D721Med (cell line): ENCODE measurements at places on chromosomes 7 and 10.

- no peak for DNase-seq
These were observed 109.5 kb upstream of the GATA3 start for GRCh38 chr10:7945034-7945433.

- no peak for DNase-seq
These were observed 448.9 kb upstream of the ETV1 start for GRCh38 chr7:14438366-14438765.

DNA sequence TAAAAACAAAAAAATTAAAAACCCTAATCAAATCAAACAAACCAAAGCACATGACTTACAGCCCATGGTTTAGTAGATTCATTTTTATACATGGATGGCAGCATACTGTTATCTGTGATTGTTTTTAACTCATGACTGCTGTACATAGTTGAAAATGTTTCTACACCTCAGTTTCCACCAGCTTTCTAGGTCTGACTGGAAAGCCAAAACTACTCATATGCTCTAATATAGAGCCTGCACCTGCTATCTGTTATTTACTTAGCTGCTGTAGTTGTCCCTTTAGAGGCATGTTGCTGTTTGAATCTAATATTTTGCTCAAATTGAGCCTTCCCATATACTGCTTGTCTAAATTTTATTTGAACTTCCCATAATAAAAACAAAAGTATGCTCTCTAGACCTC, 289.9 kb upstream of the LRRN3 start:
- no peak for DNase-seq

GRCh38 chr7:135763261-135763660, 14.6 kb upstream of the FAM180A start:
- no peak for DNase-seq

DNA sequence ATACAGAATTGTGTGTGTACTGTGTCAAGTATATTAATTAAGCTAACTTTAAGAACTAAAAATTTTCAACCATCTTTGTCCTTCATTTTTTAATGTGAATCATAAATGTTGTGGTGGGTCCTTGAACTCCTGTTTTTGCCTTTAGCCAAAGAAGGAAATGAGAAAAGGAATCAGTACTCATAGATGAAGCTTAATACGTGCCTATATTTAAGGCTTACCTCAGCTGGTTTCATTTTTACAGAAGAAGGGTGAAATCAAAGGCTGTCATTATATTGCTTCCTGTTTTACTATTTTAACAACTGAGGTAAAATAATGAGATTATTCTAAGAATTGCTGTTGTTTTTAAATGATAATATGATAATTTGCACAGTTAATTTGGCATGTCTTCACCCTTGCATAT, 6.3 kb upstream of the SNX13 start:
- DNase-seq = no peak

- DNase-seq = no peak
These were observed 748.7 kb upstream of the GALNT17 start for GRCh38 chr7:70383066-70383782.

DNA sequence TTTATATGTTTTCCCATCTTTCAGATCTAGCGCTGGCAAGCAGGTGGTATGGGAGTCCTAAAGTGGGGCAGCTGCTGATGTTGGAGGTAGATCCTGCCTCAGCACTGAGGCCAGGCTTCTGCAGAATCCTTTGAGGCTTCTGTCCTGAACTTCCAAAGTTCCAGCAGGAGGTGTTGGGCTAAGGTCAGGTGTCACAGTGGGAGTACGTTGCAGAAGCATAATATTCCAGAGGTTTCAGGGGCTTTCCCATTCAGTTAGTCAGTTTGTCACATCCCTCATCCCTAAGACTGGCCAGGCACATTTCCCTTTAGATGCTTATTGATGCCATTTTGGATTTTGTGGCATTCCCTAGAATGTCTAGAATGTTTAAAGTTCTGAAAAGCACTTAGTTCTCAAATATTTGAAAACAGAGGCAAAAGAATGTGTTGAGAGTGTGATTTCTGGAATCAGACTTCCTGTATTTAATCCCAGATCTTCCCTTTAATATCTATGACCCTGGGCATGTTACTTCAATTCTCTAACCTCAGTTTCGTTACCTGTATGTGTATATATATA, 319.1 kb upstream of the PHYHIPL start:
- no peak for DNase-seq

- no peak for DNase-seq
These were observed 79.5 kb downstream of the EEPD1 start for GRCh38 chr7:36232555-36232954.

GRCh38 chr10:77899080-77899477, 27.5 kb downstream of the DLG5 start:
- no peak for DNase-seq

DNA sequence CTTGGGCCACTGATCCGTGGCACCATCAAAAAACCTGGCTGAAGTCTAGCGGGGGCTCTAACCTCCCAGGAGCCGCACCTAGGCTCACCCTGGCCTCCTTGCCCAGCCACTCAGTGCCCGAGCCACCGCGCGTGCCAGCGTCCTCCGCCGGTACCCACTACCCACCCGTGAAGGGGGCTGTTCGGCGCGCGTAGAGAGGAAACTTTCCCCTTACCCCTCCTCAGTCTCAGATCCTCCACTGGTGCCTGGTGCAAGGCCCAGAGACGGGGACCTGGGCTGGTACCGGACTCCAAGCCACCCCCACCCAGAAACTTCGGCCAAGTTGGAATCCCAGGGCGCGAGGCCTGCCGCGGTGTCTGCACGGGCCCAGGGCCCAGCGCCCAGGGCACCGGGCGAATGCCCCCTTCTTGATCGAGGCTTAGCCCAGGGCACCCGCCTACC, 3.5 kb upstream of the EBF3 start:
- DNase-seq = no peak
